ENCODE measurements at places on chromosomes 5 and 9.

- no peak for DNase-seq
These were observed 15.2 kb downstream of the EHMT1 start for GRCh38 chr9:137634016-137634415.

GRCh38 chr9:124262649-124262972, 4.9 kb downstream of the NEK6 start:
- no peak for DNase-seq

- DNase-seq = no peak
These were observed 64.7 kb downstream of the RGS7BP start for GRCh38 chr5:64570395-64570996.

GRCh38 chr9:130741024-130741305, 47.4 kb downstream of the EXOSC2 start:
- DNase-seq = no peak

DNA sequence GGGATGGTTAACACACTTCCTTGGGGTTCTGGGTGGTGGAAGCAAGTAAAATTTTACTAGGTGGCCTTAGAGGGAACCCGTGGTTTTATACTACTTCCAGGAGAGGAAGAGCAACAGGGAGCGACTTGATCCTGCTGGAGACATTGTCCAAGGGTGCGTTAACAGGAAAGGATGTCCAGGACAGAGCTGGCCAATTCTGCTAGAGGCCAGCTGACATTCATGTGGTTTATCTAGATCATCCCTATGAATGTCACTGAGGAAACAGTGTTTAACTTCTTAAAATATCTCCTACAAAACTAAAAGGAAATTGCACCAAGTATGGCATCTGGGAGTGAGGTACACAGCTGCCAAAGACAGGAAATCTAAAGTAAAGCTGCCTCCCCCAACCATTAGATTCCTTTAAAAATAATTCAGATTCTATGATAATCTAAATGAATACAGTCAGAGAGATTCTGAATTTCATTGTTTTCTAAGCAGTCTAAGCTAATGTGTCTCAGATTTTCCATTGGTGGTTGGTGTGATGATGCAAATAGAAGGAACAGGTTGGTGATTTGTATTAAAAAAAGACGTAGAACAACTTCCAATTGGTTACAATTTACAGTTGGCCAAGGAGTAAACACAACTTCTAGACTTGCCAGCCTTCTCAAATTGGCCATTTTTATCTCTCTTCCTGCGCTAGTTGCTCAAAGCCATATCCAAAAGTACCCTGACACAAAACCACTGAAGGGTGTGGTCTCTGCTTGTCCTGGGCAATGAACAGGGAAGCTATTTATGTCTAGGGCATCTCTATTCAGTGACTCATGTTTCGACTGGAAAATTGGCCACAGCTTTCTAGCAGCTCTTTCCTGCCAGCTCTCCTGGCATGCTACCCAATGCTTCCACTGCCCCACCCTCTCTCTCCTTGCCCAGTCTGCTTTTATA, 574.7 kb upstream of the MEF2C start:
- DNase-seq = no peak

- peak; percentile 11 for DNase-seq
These were observed 63.3 kb downstream of the FREM1 start for GRCh38 chr9:14846871-14847311.

GRCh38 chr9:25322142-25322541, 356.1 kb downstream of the TUSC1 start:
- DNase-seq = no peak

DNA sequence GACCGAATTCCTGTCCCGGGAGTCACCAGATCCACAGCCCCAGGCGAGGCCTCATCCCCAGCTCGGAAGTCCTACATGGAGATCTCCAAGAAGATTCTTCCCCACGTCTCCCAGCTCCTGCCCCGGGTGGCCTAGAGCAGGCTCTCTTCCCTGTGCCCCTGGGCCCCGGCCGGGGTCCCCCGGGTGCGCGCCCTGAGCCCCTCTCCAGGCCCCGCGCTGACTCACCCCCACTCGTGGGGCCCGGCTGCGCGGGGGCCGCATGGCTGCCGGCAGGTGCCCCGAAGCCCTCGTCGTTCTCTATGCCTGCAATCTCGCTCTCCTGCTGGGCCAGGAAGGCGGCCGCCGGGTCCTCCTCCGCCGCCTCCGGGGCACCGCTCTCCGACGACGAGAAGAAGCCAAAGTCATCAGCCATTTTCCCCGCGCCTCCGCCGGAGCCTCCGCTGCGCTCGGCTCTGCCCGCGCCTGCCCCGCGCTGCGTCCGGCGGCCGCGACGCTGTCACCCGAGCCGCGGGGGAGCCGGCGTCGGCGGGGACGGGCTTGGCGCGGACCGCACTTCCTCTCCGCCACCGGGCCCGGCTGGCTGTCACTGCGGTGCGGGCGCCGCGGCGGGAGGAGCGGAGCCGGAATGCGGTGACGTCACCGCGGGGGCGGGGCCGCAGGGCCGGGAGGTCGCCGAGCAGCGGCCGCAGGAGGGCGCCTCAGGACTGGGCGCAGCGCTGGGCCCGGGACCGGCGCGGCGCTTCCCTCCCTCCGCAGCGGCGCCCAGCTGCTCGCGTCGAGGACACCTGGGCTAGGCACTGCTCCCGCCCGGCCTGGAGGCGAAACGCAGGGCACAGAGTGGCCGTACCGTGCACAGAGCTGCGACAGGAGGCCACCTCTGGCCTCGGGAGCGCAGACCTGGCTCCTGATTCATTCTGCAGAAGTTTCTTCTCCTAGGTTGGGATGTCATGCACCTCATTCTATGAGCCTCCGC, at the start of gene CLTB:
TSS of gene CLTB (minus strand) at position 588 of the 973 bp plus-strand sequence. CDS start at position 412, 176 bp downstream.
- DNase-seq = peak; percentile 89

DNA sequence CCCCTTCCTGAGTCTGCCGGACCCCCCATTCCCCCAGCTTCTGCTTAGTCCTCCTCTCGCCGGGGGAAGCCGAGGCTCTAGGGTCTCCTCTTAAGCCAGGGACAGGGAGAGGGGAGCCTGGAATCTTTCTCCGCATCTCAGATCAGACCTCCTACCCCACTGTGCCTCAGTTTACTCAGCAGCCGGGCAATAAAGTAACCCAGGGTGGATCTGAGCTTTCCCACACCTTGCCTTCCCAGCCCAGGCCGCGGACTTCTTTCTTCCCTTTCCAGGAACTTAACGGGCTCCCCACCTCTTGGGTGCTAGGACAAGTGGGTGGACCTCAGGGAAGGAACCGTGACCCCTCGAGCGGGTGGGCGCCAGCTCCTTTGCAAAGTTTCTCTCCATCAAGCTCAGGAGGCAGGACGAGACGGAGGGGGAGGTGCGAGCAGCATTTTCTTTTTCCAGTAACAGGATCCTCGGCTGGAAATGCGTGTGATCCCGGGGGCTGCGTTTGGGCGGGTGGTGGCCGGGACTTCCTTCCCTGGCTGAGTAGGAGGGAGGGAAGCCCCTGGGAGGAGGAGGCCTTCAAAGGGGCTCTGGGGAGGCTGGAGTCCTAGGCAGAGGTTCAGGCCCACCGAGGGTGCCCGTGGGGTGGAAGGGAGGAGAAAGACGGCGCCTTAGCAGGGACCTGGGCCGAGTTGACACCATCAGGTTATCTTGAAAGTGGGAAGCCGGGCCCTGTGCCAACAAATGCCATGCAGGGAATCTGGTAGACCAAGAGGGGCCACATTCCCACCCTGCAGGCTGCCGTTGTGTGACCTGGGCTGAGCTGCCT, 795 bp downstream of the DAB2IP start:
- no peak for DNase-seq

DNA sequence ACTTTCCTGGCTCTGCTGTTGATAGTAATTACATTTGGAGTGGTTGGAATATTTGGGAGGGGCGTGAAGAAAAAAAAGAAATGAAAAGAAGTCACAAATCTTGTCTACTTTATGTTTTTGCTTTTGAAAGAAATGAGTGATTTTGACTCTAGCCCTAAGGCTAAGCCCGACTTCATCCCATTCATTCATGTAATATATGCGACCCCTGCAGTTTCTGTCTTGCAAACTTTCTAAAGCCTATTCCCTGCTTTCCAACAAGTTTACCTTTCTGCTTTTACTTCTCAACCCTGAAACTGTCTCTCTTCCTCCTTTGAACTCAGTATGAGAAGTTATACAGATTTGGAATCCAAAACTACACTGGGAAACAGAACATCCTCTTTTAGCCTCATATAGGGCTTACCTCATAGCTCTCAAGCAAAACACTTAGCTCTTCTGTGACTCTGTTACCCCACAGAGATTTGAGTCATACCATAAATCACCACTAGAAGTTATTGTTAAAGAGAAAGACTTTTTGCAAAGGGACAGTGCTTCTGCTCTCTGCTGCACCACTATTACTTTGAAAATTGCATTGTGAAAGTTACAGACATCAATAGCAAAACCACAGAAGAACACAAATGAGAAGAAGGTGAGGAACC, 1.6 kb downstream of the CFAP95 start:
- DNase-seq = no peak

GRCh38 chr9:91589101-91589553, 165.5 kb upstream of the NFIL3 start:
- no peak for DNase-seq

DNA sequence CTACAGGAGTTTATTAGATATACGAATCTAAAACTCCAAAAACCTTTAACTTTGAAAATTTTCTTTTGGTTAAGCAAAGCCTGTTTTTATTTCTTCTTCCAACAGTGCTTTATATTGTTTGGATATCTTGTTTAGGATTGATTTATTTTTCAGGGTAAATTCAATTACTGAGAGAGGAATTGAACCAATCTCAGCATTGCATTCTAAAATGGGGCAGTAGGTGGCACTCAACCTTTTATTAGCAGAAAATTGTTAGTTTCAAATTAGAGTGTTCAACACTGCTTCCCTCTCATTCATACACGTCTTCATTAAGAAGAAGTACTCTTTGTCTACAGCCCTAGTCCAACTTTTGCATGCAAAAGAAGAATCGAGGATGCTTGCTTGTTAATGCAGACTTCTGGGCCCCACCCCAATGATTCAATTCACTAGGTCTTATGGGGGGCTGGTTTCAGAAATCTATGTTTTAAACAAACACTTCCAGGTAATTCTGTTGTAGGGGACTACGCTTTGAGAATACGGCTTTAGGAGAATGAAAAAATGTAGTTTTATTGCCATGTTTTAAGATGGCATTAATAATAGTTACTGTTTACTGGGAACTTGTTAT, 26.6 kb downstream of the MRPL22 start:
- DNase-seq = no peak

- DNase-seq = peak; percentile 28
These were observed 6.7 kb downstream of the NRARP start for GRCh38 chr9:137295238-137295811.

GRCh38 chr5:140338336-140338735, 8.1 kb downstream of the HBEGF start:
- no peak for DNase-seq

GRCh38 chr9:127452691-127453090, 1.4 kb downstream of the LRSAM1 start:
- DNase-seq = no peak

GRCh38 chr9:135550344-135550918, 4.5 kb downstream of the OBP2A start:
- no peak for DNase-seq

DNA sequence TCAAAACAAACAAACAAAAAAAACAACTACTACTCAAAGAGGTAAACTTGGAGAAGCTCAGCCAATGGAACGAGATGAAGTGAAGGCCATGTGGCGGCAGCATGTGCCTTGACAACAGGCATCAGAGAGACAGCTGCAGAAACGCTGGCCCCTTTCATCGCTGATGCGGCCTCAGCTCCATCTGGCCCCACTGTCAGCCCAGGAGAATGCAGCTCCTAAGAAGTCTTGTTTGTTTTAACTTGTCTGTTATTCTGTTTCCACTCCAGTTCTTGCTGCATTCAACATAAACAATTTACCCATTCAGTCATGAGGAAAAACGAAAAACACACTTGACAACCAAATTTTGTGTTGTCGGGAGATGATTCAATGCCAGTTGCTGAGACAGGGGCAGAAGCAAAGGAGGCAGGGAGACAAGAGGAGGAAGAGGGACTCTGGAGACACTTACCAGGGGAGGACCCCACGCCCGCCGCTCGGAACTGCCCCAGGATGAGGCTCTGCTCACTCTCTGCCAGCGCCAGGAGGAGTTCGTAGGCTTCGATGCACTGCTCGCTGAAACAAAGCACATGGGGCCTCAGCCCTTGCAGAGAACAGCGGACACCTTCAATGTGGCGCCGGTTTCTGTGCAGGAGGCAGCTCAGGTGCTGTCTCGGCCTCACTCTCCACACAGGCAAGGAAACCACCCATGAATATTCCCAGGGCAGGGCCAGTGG, 91.2 kb downstream of the DCP2 start:
- DNase-seq = no peak

DNA sequence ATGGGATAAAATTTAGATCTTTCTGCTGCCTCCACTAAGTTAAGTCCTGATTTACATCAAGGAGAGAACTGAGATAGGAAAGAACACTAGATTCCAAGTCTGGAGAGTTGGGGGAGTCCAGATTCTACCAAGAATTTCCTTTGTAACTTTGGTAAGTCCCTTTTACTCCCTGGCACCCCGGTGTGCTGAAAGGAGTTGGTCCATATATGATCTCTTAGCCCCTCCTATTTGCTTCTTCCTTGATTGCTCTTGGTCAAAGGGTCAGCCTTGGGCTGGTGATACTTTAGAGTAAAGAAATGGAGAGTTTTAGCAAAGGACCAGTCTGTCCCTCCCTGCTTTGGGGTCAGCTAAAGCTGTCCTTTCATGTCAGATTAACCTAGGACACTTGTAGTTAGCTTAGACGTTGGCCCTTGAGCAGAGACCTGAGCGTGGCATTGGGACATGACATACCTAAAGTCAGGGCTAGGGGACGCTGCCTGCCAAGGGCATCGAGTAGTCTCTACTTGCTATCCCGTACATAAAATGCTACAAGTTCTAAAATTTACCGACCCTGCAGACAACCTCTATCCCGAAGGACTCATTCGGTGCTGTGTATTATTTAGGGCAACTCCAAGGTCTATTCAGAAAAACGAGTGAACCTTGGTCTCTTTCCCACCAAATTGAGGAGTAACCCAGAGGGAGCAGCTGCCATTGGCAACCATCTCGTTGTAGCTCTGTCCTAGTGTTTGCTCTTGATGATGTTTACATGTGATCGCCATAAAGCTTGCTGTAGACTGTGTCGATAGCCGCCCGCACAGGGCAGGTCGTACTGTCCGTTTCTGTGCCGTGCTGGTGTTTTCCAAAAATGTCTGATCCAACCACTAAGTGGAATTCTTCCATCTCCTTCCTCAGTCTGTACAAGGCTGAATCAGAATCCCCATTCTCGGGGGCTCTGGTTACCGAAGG, 94.4 kb downstream of the PDE6A start:
- DNase-seq = no peak

DNA sequence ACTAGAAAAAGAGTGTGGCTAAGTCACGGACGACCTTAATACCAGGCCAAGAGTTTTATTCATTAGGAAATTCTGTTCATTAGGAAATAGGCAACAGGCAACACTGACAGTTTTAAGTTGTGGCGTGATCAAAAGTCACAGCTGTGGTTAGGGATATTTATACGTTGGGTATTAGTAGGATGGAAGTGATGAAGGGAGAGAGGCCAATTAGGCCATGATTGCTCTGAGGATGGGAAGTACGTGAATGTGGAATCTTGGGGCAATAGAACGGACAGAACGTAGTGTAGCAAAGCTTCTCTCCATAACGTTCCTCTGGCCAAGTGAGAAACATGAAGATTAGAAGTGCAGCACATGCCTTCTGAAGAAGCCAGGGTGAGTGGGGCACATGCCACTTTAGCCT, 290.1 kb upstream of the ZNF608 start:
- no peak for DNase-seq
